Activated T-helper 2 cell treated with anti-CD3 and anti-CD28 coated beads, Interferon-gamma antibody, Interleukin-2, Interleukin-4, amounts not matched to agents 10 μg/mL and 5 μg/mL and 100 μg/mL, durations not matched to agents 14 hours and 24 hours and 36 hours (primary cell): ENCODE measurements at places on chromosomes 4 and X.
A peak's percentile ranks its signal among the peaks of the same experiment; 100 is the strongest.

DNA sequence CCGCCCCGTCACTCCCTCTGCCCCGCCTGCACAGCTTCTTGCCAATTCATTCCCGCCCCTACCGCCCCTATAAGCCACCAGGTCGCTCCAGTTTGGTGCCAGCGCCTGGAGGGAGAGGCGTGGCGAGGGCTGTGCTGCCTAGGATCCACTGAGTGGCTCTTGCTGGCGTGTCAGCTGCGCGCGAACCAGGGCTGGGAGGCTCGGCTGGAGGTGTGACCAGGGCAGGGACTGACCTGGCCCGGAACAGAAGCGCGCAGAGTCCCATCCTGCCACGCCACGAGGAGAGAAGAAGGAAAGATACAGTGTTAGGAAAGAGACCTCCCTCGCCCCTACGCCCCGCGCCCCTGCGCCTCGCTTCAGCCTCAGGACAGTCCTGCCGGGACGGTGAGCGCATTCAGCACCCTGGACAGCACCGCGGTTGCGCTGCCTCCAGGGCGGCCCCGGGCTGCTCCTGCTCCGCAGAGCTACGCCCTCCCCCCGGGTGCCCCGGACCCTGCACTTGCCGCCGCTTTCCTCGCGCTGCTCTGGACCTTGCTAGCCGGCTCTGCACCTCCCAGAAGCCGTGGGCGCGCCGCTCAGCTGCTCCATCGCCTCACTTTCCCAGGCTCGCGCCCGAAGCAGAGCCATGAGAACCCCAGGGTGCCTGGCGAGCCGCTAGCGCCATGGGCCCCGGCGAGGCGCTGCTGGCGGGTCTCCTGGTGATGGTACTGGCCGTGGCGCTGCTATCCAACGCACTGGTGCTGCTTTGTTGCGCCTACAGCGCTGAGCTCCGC is at the start of gene GPR78:
Gene GPR78 (plus strand): TSS at position 72 of the 773 bp plus-strand sequence. CDS start 591 bp downstream, at position 663.
- H3K36me3 ChIP-seq = no peaks in the 10 kb centered on the region
- H3K27ac ChIP-seq = no peak within 1 kb of the TSS
- peaks cover 4% of the 10 kb centered on the region for H3K27me3 ChIP-seq
- peak; percentile 37 for DNase-seq
- no peak within 1 kb of the TSS for H3K4me3 ChIP-seq
- no peaks in the 10 kb centered on the region for H3K4me1 ChIP-seq

- H3K4me1 ChIP-seq = peaks cover 34% of the 10 kb centered on the region
- no peaks in the 10 kb centered on the region for H3K27me3 ChIP-seq
- peaks cover 3% of the 10 kb centered on the region for H3K36me3 ChIP-seq
- H3K27ac ChIP-seq = no peak overlapping the region
- no peak for DNase-seq
- H3K4me3 ChIP-seq = no peak overlapping the region
These were observed 17.7 kb downstream of the ACSL1 start for GRCh38 chr4:184807797-184808712.

GRCh38 chrX:119757979-119758730 is at the start of gene SOWAHD:
Gene SOWAHD (plus strand): TSS chrX:119758588. CDS start chrX:119758668, 80 bp downstream.
- DNase-seq = peak; percentile 9
- peak within 1 kb of the TSS; percentile 77 for H3K4me3 ChIP-seq
- peaks cover 2% of the 10 kb centered on the region for H3K36me3 ChIP-seq
- H3K27ac ChIP-seq = peak within 1 kb of the TSS; percentile 100

GRCh38 chrX:107712231-107713202 is 63.1 kb downstream of the TSC22D3 start:
- peaks cover 29% of the 10 kb centered on the region for H3K36me3 ChIP-seq
- DNase-seq = no peak
- H3K27ac ChIP-seq = peak overlapping the region; percentile 84
- H3K4me3 ChIP-seq = peak overlapping the region; percentile 21
- peaks cover 52% of the 10 kb centered on the region for H3K4me1 ChIP-seq
- H3K27me3 ChIP-seq = no peaks in the 10 kb centered on the region
